ENCODE measurements at places on chromosomes 7 and 10.
A peak's percentile ranks its signal among the peaks of the same experiment; 100 is the strongest.

DNA sequence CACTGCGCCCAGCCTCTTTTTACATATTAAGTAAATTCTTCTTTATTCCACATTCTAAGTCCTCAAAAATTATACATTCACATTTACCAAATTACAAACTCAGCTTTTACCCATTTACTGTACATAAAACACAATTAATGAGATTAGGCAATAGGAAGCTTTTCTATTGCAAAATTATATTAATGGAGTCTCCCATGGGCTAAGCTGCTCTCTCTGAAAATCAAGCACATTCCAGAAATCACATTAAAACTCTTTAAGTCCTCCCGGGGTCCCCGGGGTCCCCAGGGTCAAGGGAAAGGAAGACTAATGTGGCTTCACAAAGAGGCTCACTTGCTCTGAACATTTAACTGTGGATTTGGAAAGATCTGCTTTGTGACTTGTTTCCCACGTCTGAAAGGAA lies 127.4 kb upstream of the KMT2E start:
- no peak for DNase-seq

DNA sequence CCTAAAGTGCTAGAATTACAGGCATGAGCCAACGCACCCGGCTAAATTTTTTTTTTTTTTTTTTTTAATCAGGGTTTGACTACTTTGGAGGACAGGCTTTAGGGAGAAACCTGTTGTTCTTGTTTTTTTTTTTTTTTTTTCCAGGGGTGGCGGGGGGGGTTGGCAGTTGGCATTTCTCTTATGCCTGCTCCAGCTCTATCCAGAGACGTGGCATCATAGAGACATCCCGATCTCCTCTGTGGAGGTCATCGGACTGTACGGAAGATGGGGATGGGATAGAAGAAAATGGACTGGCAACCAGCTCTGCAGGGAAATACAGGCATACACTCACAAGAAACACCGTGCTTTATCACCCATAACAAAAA lies 130.8 kb downstream of the PRPF18 start:
- DNase-seq: no peak

- peak; percentile 60 for DNase-seq
These were observed 23.7 kb downstream of the EPHB4 start for GRCh38 chr7:100803398-100804161.

- DNase-seq: no peak
These were observed 2.1 kb upstream of the IL6 start for GRCh38 chr7:22724861-22725260.

DNA sequence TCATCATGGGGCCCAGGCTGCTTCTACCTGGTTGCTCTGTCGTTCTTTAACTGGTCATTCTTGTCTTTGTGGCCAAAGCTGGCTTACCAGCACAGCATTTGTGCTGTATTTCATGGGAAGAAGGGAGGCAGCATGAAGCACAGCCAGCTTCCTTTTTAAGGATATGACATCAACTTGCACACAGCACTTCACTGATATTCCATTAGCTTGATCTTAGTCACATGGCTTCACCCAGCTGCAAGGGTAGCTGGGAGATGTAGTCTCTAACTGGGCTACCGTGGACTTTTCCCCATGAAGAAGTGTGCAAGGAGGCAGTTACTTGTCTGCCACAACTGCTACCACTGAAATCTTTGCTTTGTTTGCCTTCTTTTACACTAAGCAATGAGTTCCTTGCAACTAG lies 525.2 kb downstream of the LRMDA start:
- DNase-seq: no peak

- DNase-seq: no peak
These were observed 5.7 kb downstream of the LDB3 start for GRCh38 chr10:86673827-86674581.

GRCh38 chr7:39709029-39709428 lies 85.7 kb downstream of the RALA start:
- DNase-seq: no peak

- no peak for DNase-seq
These were observed 66.1 kb upstream of the RNF148 start for GRCh38 chr7:122768827-122769226.

DNA sequence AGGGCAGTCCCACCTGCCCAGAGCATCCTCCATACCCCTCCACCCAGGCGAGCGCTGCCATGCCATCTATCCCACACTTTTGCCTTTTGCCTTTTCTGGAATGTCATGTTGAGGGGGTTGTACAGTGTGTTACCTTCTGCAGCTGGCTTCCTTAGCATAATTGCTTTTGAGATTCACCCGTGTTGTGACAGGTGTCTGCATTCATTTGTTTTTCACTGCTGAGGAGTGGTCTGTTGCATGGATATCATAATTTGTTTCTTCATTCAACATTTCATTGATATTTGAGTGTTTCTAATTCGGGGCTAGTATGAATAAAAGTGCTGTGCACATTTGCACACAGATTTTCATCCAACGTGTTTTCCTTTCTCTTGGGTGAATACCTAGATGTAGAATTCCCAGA lies 353.9 kb downstream of the PAXIP1 start:
- DNase-seq: no peak

DNA sequence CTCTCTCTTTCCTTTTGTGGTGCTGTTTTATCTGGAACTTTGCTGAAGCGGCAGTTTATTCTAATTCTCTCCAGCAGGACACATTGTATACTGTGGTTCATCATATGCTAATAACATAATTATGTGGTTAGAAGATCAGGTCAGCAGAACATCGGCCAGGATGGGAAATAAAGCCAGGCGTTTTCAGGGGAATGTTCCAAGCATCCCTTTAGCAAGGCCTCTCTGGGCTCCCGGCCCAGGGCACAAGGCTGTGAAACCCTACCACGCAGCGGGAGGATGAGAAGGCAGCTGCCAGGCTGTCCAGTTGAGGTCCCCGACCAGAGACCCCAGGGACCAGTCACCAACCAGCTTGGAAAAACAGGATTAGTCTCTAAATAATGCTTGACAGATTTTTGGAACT lies 112.2 kb upstream of the GALNT17 start:
- DNase-seq: peak; percentile 40

- DNase-seq: no peak
These were observed 11.2 kb downstream of the TRIM56 start for GRCh38 chr7:101096331-101096956.

DNA sequence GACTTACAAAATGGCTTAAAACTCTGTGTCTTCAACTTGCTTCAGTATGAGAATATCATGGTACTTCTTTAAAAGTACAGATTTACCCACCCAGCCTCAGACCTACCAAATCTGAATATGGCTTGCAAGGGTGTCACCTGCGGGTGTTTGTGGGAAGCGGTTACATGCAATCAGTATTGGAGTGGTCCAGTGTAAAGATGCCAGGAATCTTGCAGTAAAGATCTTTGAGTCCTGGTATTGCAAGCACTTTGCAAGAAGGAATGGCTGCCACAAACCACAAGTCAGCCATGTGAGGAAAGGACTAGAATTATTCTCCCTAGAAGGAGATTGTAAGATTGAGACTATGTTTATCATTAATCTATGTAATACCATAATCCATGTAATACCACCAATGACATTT lies 115.1 kb downstream of the PON1 start:
- DNase-seq: no peak

DNA sequence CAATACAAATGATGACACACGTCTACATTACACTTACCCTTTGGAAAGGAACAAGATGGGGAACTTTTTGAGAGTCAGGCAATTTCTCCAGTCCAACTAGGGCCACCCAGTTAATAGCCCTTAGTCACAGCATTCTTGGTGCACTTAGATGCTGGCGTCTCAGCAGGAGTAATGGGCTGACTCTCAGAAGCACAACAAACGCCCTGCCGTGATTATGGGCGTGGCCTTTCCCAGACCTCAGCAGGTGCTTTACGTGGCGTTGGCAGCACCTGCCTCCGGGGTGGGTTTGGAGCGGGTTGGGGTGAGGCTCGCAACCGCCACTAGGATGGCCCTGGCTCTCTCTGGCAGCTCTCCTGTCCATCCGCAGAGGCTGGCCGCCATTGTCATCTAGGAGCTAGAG lies 147.6 kb upstream of the SHH start:
- no peak for DNase-seq

GRCh38 chr7:21884496-21884895 lies 61.2 kb downstream of the CDCA7L start:
- no peak for DNase-seq

GRCh38 chr10:115956225-115957011 lies 316.6 kb downstream of the GFRA1 start:
- DNase-seq: no peak

- DNase-seq: no peak
These were observed 173.6 kb upstream of the AKR1E2 start for GRCh38 chr10:4652111-4653010.

- no peak for DNase-seq
These were observed 3.4 kb downstream of the CLDN3 start for GRCh38 chr7:73766556-73767229.

DNA sequence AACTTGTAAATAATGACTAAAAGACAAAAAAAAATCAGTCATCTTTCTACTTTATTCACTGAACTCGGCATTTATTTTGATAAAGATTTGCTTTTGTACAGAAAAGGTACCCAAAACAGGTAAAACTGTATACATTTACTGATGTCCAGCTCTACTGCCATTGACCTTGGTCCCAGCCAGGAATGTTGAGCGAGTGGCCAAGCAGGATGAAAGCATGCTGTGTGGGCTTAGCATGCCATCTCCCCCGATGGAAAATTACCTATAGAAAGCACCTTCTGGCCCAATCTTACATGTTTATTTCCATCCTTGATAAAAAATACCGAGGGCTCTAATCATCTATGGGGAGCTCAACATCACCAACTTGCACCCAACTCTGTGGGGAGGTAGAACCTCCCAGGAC lies 6.8 kb downstream of the PARD3 start:
- DNase-seq: no peak
